ENCODE measurements at places on chromosomes 2 and 18. TPM values are rescaled to one million over a fixed set of nuclear protein-coding genes. Genes with fewer than 3 reads are reported as not detected.

DNA sequence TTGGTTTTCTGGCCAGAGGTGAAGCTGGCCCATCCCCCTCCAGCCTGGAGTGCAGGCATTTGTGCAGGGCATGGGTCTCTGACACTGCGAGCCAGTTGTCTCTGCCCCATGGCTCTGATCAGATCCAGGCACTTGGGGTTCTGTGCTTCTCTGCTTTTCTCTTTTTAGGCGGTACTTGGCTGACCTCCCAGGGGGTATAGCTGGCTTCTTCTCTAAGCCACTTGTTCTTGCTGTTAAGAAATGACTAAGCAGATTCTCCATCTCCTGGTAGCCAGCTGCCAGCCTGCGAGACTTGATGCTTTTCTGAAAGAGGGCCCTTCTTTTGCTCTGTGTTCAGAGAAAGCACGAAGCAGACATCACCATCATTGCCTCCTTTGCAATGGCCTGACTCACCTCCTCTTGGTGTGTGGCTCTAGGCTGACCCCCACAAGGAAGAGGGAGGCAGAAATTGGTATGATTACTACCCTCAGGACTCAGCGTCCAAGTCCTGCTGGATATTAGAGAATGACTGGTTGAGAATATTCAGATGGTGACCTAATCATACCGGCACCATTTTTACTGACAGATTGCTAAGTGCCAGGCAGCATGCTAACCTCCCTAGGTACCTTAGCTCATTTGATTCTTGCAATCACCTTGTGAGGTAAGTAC, 32.7 kb downstream of the TNP1 start:
- DNase-seq = no peak

- no peak for DNase-seq
Measured at GRCh38 chr2:202091476-202091875, 18.4 kb downstream of the KIAA2012 start.

DNA sequence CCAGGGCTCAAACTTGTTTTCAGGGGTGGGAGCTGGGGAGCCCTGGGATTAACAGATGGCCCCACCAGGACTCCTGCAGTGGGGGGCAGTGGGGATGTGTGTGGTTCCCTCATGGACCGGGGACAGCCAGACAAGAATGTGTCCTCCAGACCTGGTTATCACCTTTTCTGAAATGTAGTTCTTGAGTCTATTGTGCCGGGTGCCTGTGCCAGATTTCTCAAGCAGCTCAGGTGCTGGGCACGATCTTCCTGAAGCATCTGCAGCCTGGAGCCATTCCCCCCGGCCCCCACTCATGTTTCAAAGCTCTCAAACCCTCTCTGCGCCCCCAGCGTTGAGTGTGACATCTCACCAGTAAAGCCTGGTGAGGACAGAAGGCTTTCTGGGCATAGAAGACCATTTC, 48.4 kb upstream of the HAAO start:
- no peak for DNase-seq

- DNase-seq = no peak
Measured at GRCh38 chr2:2560374-2561015, 229.4 kb upstream of the MYT1L start.

DNA sequence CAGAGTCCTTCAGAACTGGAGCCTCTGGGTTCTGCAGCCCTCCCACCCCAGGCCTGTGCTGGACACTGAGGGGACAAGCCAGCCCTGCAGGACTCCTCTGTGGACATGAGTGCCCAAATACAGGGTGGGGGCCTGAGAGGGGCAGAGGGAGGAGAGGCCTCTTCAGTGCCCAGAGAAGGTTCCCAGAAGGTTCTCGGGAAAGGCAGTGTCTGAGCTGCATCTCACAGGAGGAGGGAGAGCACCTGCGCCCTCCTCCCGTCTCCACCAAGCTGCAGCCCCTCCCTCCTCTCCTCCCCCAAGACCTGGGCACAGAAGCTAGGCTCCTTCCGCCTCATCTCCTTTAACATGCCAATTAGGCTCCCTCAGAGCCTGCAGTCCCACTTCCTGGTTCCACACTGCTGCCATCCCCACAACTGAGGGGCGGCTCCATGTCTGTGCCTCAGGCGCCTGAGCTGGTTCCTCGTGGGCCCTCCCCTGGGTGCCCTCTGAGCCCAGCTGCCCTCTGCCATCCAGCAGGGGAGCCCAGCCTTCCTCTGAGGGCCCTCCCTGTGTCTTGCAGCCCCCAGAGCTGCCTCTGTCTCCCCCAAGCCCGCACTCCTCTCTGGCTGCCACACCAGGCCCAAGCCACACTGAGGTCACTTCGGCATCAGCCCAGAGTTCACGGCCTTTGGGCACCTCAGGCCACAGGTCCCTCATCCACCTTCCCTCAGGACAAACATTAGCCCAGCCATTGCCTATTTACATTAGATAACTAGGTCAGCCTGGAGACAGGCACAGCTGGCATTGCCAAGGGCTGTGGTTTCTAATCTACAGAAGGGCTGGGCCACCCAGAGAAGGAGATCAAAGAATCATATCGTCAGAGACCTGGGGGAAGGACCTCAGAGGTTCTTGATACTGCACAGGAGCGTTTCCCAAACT, 28.9 kb downstream of the KCNK3 start:
- no peak for DNase-seq

GRCh38 chr18:35868915-35869314, 103.6 kb upstream of the RMP24 start:
- DNase-seq = no peak

DNA sequence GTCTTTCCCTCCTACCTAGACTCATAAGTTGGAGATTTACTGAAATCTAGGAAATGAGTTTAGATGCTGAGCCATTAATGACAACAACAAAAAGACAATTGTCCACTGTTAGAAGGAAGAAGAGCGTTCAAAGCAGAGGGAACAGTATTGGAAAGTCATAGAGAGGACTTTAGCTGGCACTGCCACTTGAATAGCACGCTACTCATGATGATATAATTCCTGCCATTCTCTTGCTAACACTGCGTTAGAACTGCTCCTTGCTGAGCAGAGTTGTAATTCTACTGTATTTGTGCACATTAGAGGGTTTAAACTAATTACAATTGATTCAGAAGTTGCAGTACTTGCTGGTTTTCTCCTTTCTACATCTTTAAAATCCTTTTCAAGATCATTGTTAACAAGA, 9.0 kb upstream of the AFTPH start:
- DNase-seq = no peak

DNA sequence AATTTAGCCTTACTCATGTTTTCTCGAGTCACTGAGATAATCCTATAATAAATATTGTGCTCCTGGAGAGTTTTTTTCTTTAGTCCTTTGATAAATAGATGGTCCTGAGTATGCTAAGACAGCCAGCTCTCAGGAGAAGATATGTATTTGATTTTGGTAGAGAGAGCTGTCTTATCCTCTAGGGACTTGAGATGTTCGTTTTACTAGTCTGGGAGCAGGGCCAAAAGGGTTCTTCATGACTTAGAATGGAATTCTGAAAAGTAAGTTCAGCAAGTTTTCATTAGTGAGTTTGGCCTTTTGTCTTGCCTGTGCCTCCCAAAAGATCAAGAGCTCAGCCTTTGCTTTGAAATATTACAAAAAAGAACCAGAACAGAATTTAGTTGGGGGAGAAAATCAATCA, 246.7 kb downstream of the BABAM2 start:
- peak; percentile 42 for DNase-seq

GRCh38 chr18:64202210-64202836, 53.4 kb upstream of the LINC00305 start:
- DNase-seq = no peak

DNA sequence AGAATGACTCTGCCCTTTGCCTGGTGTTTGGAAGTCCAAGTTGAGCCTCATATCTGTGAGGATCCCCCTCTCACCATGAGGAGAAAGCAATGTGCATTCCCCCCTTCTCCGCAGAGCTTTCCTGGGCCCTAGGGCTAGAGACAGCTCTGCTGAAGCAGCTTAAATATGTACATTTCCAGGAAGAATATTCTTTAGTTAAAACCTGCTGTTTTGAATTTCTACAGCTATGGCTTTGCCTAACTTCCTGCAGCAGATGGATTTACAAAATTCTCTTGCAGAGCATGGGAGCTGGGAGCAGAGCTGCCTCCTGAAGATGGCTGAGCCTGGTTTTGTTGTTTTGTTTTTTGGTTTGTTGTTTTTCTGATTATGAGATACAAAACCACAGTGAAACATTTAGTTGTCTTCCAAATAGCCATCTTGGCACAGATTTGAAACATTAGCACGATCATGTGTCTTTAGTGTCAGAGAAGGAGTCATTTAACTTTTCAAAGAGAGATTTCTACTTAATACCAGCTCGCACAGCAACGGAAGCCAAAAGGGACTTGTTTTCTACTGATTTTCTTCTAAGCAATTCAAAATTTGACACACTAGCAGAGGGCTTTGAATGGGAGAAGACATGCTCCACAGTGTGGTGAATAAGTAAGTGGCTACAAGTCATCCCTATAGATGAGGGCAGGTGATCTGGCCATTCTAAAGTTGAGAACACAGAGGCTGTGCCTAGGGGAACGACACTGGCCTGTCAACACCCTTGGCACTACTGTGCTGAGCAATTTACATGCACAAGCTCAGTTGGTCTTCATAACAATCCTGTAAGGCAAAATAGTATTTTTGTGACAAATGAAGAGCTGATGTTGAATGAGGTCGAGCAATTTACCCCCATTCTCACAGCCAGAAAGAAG, 222.6 kb downstream of the MREG start:
- DNase-seq = no peak

DNA sequence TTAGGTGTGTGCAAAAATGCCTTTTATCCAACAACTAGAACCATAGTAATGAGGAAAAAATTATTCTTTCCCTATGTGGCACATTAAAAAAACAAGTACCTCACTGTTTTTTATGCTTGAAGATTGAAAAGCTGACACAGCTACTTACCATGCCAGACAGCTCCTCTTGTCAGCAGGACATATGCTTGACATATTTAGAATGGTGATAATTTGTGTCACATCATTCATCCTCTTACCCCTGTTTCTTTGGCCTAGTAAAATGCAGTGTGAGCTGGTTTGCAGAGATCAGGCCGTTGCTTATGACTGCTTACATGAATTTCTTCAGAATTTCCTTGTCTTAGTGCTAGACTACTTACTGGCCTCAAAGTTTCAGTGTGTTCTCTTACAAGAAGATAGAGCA, 869.9 kb downstream of the LRP1B start:
- DNase-seq = no peak

DNA sequence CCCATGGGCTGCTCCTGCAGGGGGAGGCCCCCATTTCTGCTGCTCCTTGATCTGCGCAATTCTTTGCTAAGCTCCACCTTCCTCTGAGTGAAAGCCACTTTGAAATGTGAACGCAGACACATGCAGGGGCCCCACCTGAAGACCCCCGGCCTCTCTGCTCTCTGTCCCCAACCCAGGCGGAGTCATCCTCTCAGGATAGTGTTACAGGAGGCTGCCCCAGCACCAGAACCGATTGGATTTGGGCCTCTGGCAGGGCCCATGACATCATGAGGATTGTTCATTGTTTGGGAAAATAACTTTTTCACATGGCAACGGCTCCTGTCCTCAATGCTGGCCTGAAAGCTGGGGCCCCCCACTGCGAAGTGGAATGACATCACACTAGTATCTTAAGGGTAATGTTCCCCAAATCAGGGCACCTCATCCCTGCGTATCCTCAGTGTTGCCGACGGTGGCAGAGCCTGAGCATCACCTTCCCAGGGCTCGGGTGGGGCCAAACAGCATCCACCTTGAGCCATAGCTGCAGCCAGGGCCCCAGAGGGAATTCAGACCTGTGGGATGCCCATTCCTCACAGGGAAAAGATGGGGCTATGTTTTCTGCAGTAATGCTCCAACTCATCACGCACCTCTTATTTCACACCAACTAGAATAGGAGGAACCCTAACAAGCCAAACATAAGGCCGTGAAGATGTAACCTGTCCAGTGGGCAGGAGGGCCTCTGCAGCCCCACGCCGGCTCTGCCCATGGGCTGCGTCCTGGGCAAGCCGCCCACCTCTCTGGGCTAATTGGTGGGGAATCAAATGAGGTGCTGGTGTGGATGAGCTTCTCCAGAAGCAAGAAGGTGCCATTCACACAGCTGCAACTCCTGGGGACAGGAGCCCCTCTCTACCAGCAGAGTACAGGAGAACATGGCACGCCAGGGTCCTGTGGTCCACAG, 2.7 kb upstream of the ERFE start:
- no peak for DNase-seq

DNA sequence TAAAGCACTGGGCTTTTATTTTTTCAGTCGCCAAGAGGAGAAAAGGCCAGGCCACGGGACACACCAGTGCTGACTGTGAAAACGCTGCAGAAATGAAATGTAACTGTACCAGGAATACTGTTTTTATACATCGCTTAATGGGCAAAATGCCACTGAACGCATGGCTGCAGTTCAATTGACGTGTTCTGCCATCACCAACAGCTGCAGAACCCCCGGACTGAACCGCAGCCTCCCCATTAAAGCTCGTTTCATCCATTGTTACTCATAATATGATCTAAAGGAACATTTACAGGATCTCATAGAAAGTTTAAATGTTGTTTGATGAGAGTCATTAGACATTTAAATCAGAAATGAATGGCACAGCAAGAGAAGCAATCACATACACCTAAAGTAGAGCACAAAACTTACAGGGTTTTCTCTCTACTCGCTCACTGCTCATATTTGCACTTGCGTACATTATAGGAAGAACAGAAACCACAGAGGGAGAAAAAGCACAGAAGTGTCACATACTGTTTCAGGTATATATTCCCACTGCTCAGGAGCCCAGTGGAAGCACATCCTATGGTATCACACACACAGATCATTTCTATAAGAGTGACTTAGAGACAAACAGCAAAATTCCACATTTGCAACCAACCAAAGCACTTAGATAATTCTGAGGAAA, 35.3 kb downstream of the TCF4 start:
- peak; percentile 24 for DNase-seq

GRCh38 chr2:232541195-232541960, 1.9 kb downstream of the CHRNG start:
- no peak for DNase-seq

DNA sequence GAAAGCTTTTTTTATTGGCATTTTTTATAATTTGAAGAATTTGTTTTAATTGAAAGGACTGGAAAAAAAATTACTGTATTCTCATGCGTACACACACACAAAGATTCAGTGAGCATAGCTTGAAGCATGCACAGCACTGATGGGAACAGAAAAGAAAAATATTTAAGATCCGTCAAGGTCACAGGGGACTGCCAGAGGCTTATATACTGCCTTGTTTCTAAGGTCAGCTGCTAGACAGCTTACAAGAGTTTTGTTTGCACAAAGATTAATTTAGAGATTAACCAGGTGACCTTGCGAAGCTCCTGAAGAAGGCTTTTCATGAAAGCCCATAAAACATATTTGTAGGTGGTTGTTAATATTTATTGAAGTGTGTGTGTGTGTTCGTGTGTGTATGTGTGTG, 396.3 kb downstream of the TRIB2 start:
- no peak for DNase-seq

GRCh38 chr2:63790906-63791305, 50.8 kb upstream of the UGP2 start:
- no peak for DNase-seq

LIPT1 gene
- polyA plus RNA-seq = 3.5 TPM

FZD7 gene
- polyA plus RNA-seq = 5.3 TPM

SLC5A7 gene
- not detected for polyA plus RNA-seq

NEUROD1 gene
- 3.3 TPM for polyA plus RNA-seq

GALR1 gene
- polyA plus RNA-seq = 0.10 TPM

HNMT gene
- 2.6 TPM for polyA plus RNA-seq

TUBA4A gene
- polyA plus RNA-seq = 116 TPM

TMEM127 gene
- polyA plus RNA-seq = 52.5 TPM
